ENCODE measurements at places on chromosomes 2 and 18.

DNA sequence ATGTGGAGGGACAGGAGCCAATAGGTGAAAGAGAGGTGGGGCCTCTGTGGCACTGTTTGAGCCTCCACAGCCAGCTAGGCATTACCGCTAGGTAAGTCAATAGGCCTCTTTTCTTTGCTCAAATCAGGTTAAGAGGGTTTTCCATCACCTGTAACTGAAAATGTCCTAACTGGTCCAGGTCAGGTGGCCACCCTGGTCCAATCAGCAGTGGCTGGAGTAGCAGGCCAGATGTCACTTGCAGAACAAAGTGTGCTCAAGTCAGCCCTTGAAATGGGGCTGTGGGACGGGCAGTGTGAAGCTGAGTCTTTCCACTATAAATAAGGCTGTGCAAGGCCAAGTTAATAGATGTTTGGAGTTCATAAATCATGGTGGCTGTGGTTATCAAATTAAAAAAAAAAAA, 20.9 kb downstream of the FBXO36 start:
- no peak for DNase-seq

- DNase-seq: no peak
These were observed 101.5 kb upstream of the NEDD4L start for GRCh38 chr18:57942493-57942892.

DNA sequence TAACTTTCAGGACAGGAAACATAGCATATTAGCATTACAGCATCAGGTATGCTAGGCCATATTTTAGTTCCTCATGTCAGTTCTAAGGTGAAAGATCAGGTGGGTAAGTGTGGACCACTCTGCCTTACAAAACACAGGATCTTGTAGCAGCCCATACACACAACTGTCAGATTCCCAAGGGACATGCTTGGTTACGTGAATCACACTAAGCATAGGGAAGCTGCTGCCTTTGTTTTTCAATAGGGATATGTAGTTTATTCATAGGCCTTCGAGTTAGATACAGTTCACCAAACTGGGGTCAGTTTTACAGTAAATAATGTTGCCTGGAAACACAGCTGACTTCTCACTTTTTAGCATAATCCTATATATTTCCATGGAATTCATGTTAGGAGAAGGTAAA, 116.1 kb upstream of the OTX1 start:
- DNase-seq: no peak

DNA sequence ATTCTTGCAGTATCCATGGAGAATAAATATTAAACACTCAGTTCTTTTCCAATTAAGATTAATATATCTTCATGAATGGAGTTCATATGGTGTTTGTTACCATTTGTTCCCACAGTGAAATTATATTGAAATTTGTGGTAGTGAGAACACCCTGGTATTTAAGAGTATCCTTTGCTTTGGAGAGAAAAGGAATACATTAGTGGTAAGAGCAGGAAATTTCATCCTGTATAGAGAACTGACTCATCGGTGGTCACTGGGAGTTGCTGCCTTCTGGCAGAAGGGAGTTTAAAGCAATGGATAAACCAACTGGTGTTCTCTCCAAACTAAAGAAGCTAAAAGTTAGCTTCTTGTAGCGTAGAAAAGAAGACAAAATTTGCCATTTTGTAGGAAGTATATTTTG, 107.3 kb downstream of the MYO1B start:
- DNase-seq: no peak

- no peak for DNase-seq
These were observed 23.0 kb upstream of the CPS1 start for GRCh38 chr2:210533389-210533788.
